ENCODE measurements at places on chromosomes 13 and 19. TPM values are rescaled to one million over a fixed set of nuclear protein-coding genes. Genes with fewer than 3 reads are reported as not detected.

DNA sequence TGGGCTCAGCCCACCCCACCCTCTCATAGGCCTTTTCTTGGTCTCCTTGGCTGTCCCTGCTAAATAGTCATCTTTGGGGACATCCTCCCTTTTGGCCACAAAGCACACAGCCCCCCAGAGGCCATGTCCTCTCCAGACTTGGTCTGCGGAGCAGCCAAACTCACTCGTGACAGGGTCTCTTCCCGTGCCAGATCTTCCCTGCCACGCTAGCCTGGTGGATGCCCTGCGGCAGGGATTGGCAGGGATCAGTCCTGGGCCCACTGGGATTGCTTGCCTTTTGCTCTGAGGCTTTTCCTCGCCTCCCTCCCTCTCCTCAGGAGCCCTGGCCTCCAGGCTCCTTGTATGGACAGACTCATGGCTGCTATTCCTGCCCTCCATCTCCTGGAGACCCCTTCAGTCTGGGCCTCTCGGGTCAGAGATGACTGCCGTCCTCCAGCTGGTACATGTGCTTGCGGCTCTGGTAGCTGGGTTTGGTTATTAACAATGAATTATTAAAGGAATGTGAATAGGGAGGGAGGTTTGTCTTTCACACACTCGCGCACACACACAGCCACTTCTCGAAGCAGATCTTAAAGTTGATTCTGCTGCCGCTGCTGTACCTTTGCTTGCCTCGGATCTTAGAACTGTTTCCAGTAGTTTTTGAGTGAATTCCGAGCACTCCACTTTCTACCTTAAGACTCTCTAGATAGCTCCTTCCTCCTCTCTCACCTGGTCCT, 45.1 kb downstream of the NFIX start:
- peaks cover 5% of the 10 kb centered on the region for H3K36me3 ChIP-seq
- no peak for DNase-seq
- no peak overlapping the region for H3K27ac ChIP-seq
- no peak overlapping the region for H3K4me3 ChIP-seq

DNA sequence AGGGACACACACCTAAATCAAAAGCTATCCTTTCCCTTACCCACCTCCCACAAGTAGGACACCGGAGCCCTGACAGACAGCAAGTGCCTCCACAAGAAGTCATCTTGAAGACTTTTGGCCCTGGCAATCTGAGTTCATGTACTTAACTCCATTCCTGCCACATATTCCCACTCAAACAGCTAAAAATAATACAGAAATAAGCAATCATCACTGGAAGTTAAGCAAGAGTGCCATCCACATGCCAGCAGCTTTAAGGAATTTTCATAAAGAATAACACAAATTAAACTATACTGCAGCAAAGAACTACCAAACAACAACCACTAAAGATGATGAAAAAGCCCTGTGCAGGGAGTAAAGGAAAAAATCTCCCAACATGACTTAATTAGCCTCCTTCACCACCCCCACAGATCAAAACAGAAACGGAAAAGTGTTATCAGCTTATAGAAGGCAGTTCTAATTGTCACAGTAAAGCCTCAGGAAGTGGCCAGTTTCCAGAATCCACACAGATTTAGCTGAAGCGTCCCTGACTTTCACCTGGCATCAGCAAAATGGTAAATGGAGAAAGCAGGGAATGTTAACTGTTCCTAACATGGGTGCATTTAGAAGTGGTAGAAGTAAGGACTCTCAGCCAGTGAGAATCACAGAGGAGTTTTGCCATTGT, 343.9 kb downstream of the TBC1D4 start:
- no peak overlapping the region for H3K27ac ChIP-seq
- peaks cover 15% of the 10 kb centered on the region for H3K4me1 ChIP-seq
- H3K4me3 ChIP-seq, result no peak overlapping the region

DNA sequence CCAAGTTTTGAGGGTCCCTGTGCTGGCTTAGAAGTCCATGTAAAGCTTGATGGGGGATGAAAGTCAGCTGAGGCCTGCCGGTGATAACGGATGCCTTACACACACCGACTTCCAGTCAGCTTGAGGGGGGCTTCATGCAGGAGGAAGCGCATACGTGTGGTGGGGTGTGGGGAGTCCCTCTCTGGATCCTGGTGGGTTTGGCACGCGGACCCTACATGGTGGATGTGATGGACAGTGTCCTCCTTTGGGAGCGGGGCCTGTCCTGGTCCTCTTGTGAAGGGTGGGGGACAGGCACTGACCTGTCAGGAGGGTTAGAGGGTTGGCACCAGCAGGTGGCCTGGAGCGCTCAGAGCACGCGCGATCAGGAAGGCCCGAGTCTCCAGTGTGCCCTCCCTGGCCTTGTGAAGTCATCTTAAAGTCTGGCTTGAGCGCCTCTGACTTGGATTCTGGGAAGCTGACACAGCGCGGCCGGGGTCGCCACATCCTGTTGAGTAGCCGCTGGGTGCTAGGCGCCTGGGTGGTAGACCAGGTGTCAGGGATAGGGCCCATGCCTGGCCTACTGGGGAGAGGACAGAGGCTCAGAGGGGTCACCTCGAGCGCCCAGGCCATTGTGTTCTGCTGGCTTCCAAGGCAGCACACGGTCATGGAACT, 2.9 kb downstream of the DAZAP1 start:
- H3K4me1 ChIP-seq, result peaks cover 29% of the 10 kb centered on the region
- H3K4me3 ChIP-seq, result peak overlapping the region; percentile 88
- DNase-seq, result no peak
- peaks cover 28% of the 10 kb centered on the region for H3K36me3 ChIP-seq

DNA sequence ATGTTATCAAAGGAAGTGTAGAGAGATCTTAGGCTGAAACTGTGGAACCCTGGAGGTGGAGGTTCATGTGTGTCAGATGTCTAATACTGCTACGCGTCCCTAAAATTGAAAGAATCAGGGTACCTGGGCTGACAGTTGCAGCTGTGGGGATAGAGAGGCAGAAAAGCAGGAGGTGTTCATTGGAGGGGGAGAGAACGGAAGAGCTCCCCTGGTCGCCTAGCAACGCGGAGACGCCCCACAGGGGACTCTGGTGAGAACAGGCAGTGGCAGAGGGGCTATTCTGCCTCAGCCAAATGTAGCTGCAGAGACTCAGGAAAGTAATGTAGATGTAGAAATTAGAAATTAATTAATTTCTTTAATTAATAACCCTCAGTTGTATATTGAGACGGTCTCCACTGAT, 10.1 kb upstream of the ZNF835 start:
- no peaks in the 10 kb centered on the region for H3K36me3 ChIP-seq
- no peak overlapping the region for H3K4me3 ChIP-seq
- H3K27ac ChIP-seq, result no peak overlapping the region
- no peaks in the 10 kb centered on the region for H3K27me3 ChIP-seq
- H3K4me1 ChIP-seq, result no peaks in the 10 kb centered on the region

DNA sequence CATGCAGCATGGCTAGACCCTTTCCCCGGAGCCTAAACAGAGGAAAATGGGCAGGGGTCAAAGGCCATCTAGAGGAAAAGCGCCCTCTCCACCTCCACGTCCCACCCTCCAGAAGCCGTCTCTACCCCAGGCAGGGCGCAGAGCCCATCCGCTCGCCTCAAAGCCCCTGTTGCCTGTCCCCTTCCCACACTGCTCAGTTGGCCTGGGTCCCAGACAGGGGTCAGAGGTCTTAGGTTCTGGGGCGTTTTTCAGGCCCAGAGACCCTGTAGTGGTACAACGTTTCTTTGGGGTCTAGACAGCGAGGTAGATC, 285 bp downstream of the TMEM143 start:
- no peaks in the 10 kb centered on the region for H3K27me3 ChIP-seq
- H3K36me3 ChIP-seq, result peaks cover 6% of the 10 kb centered on the region
- DNase-seq, result no peak
- H3K4me3 ChIP-seq, result peak overlapping the region; percentile 79
- H3K27ac ChIP-seq, result peak overlapping the region; percentile 88

SIGLEC8 gene
- not detected for total RNA-seq

- H3K27ac ChIP-seq, result no peak overlapping the region
- peaks cover 11% of the 10 kb centered on the region for H3K4me1 ChIP-seq
- no peaks in the 10 kb centered on the region for H3K36me3 ChIP-seq
- no peaks in the 10 kb centered on the region for H3K27me3 ChIP-seq
- no peak for DNase-seq
- H3K4me3 ChIP-seq, result no peak overlapping the region
Measured at GRCh38 chr13:74206061-74206561, 71.9 kb upstream of the KLF12 start.

KLHL1 gene
- total RNA-seq, result not detected

ZNF99 gene
- not detected for total RNA-seq

GRCh38 chr13:80889829-80890228, 548.9 kb upstream of the SPRY2 start:
- H3K4me1 ChIP-seq, result no peaks in the 10 kb centered on the region
- no peak overlapping the region for H3K27ac ChIP-seq
- H3K36me3 ChIP-seq, result peaks cover 6% of the 10 kb centered on the region
- DNase-seq, result no peak
- no peak overlapping the region for H3K4me3 ChIP-seq

ZNF536 gene
- total RNA-seq, result not detected

TDRD12 gene
- total RNA-seq, result 0.20 TPM

All from MCF 10A (cell line).